ENCODE measurements at places on chromosomes 4 and X.

GRCh38 chrX:64182208-64182607 is 23.3 kb downstream of the AMER1 start:
- no peak for DNase-seq

DNA sequence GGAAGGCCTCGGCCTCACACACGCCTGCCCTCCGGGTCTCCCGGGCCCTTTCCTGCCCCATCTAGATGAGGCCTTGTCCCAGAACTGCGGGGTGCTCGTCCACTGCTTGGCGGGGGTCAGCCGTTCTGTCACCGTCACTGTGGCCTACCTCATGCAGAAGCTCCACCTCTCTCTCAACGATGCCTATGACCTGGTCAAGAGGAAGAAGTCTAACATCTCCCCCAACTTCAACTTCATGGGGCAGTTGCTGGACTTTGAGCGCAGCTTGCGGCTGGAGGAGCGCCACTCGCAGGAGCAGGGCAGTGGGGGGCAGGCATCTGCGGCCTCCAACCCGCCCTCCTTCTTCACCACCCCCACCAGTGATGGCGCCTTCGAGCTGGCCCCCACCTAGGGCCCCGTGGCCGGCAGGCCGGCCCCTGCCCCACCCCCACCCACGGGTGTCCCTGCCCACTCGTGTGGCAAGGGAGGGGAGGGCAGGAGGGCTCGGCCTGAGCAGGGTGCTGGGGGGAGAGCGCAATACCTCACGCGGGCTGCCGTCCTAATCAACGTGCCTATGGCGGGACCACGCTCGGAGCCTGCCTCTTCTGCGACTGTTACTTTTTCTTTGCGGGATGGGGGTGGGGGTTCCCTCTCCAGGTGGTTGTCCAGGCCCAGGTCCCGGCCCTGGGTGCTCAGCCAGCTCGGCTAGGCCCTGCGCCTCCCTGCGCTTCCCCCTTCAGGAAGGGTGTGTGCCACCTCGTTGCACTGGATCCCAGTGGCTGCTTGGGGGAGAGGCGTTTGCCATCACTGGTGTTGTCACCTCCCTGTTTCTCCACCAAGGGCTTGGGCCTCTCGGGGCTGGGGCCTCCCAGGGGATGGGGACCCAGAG is 3.1 kb downstream of the DUSP9 start:
- DNase-seq, result no peak

DNA sequence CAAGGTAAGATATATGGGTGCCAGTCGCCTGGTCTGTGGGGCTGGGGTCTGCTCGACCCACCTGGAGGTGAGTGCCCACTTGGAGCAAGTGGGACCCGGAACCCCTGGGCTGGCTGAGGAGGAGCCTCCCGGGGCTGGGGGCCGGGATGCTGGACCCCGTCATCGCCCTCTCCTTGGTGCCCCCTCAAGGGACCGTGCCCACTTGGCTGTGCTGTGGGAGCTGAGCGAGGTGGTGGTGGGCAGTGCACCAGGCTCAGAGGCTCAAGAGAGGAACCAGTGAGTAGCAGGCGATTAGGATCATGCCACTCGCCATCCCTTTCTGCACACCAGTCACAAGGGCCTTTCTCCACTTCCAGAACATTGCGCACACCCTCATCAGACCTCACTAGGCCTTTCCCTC is 203.8 kb upstream of the PSAPL1 start:
- DNase-seq, result peak; percentile 24

DNA sequence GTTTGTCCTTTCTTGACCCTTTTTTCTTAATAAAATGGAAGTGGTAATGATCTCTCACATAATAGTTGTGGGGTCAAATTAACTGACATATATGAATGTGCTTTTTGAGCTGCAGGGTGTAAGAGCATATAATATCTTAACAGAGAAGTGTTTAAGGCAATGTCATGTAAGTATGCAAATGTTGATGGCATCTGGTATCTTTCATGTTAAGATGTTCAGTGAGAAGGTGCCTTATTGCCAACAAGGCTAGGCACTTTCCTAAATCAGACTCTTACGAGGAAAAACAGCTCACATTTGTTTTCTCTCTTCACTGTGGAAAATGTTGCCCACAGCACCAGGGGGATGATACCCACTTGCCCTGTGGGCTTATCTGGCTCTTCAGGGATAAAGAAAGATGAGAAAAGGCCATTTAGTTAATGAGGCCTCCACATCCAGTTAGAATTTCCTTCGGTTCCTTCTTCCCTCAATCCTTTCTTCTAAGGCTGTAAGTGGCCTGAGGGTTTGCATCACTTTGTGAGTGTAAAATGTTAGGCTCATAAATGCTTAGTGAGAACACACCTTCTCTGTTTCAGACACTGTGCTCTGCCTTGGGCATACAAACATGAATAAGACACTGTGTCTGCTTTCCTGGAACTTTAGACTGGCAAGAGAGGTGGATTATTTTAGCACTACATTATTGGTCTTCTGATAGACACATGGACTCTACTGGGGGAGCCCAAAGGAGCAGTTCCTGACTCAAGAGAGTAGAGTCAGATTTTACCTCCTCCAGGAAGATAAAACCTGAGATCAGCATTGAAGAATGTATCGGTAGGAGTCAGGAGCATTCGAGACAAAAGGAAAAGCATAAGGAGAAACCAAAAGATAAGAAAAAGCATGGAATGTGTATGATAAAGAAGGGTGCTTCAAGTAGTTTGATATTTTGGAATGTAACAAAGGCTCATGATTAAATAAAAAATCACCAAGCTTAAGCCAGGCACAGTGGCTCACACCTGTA is 135.5 kb downstream of the SOWAHB start:
- DNase-seq, result no peak

GRCh38 chrX:150648296-150648940 is 44.8 kb upstream of the MTMR1 start:
- DNase-seq, result no peak

GRCh38 chr4:109548655-109549054 is 11.4 kb upstream of the MCUB start:
- DNase-seq, result peak; percentile 85

DNA sequence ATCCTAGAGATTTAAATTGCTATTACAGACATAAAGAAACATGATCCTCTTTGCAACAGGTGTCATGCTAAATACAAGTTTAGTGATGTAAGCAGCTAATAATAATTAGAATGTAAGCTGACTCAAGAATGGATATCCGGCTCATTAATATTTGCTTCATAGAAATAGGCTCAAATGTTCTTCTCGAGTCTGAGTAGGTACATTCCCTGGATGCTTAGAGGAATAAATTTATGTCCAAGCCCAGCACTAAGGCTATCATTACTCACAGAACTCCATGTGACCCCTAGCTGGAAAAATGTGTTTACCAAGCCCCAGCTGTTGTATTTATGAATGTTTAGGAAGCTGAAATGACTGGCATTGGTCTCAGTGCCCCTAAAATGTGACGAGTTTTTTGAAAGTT is 87.6 kb upstream of the TSPAN7 start:
- DNase-seq, result no peak

GRCh38 chrX:153884136-153884535 is 1.8 kb downstream of the L1CAM start:
- no peak for DNase-seq

GRCh38 chrX:118974088-118974907 is at the start of gene LONRF3:
Gene LONRF3 (plus strand): TSS chrX:118974618. CDS start chrX:118974781, 163 bp downstream.
- DNase-seq, result peak; percentile 88

Data from suppressor macrophage treated with lipopolysaccharide for 1 hour (primary cell).